ENCODE measurements at places on chromosomes 16 and 17.

GRCh38 chr17:30381340-30381659, 2.6 kb downstream of the CPD start:
- DNase-seq, result no peak

DNA sequence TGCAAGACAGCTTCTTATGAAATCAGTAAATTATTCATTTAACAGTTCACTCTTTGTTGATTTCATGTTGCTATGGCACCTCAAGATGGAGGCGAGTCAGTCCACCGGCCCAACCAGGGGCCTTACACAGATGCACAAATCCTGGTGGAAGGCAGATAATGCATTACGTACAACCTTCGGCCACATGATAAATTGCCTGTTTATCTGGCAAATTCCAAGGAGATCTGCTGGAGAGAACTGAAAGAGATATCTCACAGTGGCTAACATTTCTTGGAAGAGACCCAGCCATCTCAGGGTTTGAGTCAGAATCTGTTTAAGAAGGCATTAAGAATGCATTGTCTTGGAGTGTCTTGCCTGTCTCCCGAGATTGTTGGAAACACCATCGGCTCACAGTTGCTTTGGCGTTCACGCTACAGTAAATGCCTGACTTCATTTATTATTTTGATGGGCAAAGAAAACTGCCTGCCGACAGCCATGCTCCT, 225.6 kb downstream of the MSI2 start:
- DNase-seq, result peak; percentile 60

GRCh38 chr16:88363239-88363891, 19.4 kb upstream of the ZNF469 start:
- DNase-seq, result no peak

DNA sequence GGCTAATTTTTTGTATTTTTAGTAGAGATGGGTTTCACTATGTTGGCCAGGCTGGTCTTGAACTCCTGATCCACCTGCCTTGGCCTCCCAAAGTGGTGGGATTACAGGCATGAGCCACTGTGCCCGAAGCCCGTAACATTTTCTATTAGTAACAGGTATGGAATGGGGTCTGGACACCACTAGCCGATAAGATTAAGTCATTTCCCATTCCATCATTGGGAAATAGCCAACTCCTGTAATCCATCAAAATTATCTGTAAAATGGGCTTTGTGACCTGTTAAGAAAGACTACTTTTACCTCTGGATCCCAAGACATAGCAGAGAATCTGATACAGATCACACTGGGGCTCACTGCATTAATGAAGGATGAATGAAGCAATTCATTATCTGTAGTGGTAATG, 3.9 kb upstream of the LUC7L3 start:
- DNase-seq, result no peak

GRCh38 chr17:76383546-76384221, 725 bp upstream of the SPHK1 start:
- peak; percentile 80 for DNase-seq

DNA sequence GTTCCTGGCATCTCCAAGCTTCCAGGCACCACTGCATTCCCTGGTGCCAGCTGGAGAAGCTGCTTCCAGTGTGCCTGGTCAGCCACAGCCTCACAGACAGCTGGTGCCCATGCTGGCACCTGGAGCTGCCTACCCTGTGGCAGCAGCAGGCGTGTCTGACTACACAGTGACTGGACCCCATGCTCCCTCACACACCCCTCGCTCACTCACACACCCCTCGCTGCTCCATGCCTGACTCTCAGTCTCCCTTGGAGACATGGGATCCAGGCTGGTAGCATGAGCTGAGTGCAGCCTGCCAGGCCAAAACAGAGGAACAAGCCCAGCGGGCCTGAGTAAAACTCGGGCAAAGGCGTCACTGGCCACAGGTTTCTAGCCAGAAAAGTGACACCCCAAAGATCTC, 59.1 kb upstream of the SMIM36 start:
- peak; percentile 24 for DNase-seq

- peak; percentile 92 for DNase-seq
Measured at GRCh38 chr17:40026816-40027613, 11.8 kb downstream of the CSF3 start.

GRCh38 chr16:61645561-61645960, 390.7 kb downstream of the CDH8 start:
- DNase-seq, result no peak

GRCh38 chr16:10750793-10751192, 7.2 kb downstream of the NUBP1 start:
- DNase-seq, result no peak

- DNase-seq, result no peak
Measured at GRCh38 chr16:15594711-15595320, 48.1 kb downstream of the MARF1 start.

- DNase-seq, result no peak
Measured at GRCh38 chr16:30335598-30336474, 19.3 kb downstream of the CD2BP2 start.

DNA sequence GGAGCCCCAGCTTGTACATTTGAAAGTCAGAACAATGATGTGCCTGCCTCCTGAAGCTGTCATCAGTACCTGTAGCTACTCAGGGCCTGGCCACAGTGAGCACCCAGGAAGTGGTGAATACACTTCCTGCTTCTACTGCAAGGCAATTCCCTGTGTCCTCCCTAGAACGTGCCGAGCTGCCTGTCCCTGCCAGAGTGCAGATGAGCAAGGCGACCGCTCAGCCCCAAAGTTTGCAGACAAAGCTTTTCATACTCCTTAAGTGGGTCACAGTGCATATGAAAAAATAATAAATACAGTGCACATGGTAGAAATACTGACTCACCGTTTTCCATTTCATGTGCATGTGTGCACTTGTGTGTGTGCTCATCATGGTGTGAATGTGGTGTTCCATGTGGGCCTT, 77.3 kb downstream of the MPRIP start:
- DNase-seq, result no peak

GRCh38 chr16:88783391-88784073, 1.5 kb downstream of the PIEZO1 start:
- DNase-seq, result peak; percentile 71

DNA sequence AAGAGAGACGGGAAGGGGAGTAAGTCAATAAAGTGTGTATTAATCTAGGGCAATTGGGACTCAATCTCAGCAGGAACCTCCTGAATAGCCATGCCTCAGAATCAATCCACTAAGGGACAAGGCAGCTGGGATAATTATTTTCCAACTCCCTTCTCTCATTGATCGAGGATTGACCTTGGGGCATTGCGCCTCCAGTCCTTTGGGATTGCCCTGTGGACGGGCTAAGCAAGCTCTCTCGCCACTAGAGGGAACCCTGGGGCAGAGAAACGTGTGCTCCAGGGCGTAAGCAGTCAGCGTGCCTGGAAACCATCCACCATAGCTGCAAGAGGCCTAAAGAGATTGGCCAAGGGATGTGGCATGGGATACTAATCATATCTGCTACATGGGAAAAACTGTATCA, 53.9 kb upstream of the ERCC4 start:
- DNase-seq, result peak; percentile 65

- no peak for DNase-seq
Measured at GRCh38 chr16:80085606-80086005, 455.2 kb upstream of the DYNLRB2 start.

DNA sequence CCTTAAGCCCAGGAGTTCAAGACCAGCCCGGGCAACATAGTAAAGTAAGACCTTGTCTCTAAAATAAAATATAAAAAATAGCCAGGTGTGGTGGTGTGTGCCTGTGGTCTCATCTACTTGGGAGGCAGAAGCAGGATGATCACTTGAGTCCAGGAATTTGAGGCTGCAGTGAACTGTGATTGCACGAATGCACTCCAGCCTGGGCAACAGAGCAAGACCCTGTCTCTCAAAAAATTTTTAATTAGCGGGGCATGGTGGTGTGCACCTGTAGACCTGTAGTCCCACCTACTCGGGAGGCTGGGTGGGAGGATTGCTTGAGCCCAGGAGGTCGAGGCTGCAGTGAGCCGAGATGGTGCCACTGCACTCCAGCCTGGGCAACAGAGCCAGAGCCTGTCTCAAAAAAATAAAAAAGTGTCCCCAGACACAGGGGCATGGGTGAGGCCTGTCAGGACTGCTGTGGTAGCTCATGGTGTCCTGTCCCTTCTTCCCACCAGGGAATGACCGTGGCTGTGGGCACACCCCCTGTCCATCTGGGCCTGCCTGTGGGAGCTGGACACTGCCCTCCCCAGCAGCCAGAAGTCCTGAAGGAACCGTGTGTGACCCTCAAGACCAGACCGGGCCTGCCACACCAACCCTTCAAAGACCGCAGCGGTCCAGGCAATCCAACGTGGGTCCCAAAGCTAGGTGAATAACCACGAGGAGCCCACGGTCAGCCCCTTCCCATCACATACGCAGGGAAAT, 30.8 kb upstream of the GAA start:
- no peak for DNase-seq

GRCh38 chr16:69106491-69107315, 1.2 kb downstream of the HAS3 start:
- DNase-seq, result no peak

- no peak for DNase-seq
Measured at GRCh38 chr16:13120557-13120956, 219.2 kb downstream of the SHISA9 start.

DNA sequence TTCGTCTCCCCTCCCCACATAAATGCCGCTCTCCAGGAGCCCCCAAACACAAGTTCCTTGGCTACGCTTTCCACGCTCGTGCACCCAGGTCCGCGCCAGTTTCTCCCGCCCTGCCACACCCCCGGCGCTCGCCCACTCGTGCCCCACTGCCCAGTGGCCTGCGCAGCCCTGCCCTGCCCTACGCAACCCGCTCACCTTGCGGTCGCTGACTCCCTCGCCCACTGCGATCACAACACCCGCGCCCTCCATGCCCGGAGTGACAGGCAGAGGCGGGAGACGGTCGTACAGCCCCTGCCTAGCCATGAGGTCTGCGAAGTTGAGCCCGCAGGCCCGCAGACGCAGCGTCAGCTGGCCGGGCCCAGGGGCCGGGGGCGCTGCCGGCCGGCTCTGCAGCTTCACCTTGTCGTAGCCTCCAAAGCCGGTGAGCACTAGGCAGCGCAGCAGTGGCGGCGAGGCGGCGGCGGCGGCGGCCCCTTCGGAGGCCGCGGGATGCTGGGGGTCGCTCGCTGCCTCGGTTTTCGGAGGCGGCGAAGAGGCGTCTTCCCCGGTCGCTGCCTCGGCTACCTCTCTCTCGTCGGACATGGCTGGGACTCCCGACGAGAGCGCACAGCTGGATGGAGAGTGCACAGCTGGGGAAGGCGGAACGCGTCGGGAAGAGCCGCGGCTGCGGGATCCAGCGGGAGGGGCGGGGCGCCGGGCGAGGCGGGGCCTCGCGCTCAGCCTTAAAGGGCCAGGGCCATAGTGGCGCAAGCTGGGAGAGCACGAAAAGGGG, at the start of gene VAT1:
TSS of gene VAT1 (minus strand) at position 645 of the 772 bp plus-strand sequence. CDS start at position 582, 63 bp downstream.
- DNase-seq, result peak; percentile 91

GRCh38 chr17:7131423-7131791, 16.8 kb upstream of the ASGR2 start:
- no peak for DNase-seq

GRCh38 chr16:71367241-71367976, 8.9 kb downstream of the CALB2 start:
- peak; percentile 12 for DNase-seq

GRCh38 chr16:22425847-22426246, 51.4 kb upstream of the CDR2 start:
- no peak for DNase-seq

- no peak for DNase-seq
Measured at GRCh38 chr17:75891022-75891604, 5.6 kb downstream of the TRIM65 start.

GRCh38 chr16:72932677-72933335, 115.1 kb downstream of the ZFHX3 start:
- DNase-seq, result no peak

GRCh38 chr16:27721531-27722181, 171.7 kb downstream of the KATNIP start:
- peak; percentile 95 for DNase-seq

GRCh38 chr16:83587201-83587600, 220.6 kb upstream of the HSBP1 start:
- no peak for DNase-seq

DNA sequence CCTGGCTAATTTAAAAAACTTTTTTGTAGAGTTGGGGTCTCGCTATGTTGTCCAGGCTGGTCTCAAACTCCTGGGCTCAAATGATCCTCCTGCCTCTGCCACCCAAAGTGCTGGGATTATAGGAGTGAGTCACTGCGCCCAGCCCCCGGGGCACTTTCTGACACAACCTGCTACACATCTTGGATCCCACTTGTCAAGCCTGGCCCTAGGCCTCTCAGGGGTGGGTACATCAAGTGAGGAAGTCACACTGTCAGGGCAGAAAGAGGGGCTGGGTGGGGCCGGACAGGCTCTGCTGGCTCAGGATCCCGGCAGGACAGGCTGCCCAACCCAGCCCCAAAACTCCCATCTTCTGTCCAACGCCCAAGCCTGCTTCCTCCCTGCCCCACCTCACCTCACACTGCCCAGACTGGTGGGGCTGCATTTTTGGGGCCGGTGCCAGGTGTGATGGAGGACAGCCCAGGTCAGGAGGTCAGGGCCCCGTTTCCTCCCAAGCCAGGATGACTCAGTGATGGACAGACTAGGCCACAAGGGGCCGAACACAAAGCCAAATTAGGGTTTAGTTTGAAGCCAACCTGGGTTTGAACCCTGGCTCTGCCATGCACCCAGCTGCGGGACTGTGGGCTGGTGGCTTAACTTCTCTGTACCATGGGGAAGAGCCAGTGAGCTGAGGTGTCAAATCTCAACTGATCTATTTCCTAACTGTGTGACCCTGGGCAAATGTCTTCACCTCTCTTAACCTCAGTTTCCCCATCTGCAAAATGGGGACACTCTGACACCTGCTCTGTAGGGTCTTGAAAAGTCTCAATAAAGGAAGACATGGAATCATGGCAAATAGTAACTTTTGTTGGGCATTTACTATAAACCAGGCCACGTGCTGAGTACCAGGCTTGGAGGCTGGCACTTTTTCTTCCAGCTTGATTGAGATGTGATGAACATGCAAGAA, 8.9 kb upstream of the PPL start:
- DNase-seq, result peak; percentile 54

- DNase-seq, result no peak
Measured at GRCh38 chr16:66741950-66742808, 9.2 kb downstream of the DYNC1LI2 start.

GRCh38 chr17:81253358-81254131, 14.4 kb downstream of the NDUFAF8 start:
- peak; percentile 79 for DNase-seq

DNA sequence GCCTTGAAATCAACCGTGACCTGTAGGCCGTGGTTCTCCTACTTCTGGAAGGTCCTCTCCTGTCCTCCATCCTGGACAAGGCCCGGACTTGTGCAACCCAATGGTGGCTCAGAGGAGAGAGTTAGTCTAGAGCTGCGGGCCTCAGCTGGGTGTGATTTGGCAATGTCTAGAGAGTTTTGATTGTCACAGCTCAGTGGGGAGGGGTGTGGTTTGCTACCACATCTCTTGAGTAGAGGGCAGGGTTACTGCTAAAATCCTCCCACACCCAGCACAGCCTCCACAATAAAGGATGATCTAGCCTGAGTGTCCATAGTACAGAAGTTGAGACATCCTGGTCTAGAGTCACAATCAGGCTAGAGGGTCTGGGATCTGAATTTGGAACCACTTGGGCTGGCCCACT, 40.3 kb downstream of the MYH13 start:
- no peak for DNase-seq

Measured in tongue (tissue), 3 donors.